Adrenal gland (tissue), 19 donors: ENCODE measurements at places on chromosomes 12 and 14. TPM values are rescaled to one million over a fixed set of nuclear protein-coding genes. Genes with fewer than 3 reads are reported as not detected.

The AKAP3 gene
- 2.3 TPM for total RNA-seq

DNA sequence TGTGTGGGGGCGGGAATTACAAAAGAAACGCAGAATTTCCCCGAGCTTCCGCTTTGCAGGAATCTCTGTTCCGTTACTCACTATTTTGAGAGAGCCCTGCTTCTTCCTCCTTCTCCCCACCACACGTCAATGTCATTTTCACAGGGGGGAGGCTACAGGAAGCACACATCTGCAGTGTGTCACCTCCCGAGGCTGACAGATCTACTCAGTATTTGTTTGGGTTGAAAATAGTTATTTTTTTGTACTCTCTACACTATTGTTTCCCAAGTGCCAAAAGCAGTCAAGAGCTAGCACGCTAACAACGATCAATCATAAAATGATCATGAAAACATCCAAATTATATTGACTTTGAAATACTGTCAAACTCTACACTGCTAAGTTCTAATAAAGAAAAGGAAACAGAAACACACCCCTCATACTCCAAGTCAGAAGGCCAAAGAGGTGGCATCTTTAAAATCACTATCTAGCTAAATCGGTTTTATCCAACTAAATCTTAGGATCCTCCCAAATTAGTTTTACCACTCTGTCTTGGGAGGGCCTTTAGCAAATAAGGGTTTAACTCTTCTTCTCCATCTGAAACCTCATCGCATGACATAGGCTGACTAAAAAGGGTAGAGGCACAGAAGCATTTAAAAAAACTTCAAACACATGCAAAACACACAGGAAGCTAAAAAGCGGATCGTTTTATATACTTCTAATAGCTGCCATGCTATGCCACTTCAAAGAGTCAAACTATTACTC, 51.8 kb downstream of the FOXN3 start:
- H3K4me3 ChIP-seq, result no peak overlapping the region
- peaks cover 47% of the 10 kb centered on the region for H3K4me1 ChIP-seq
- DNase-seq, result no peak
- peak overlapping the region; percentile 27 for H3K27ac ChIP-seq
- H3K27me3 ChIP-seq, result no peaks in the 10 kb centered on the region

- no peaks in the 10 kb centered on the region for H3K27me3 ChIP-seq
- H3K27ac ChIP-seq, result no peak overlapping the region
- no peak overlapping the region for H3K4me3 ChIP-seq
- H3K4me1 ChIP-seq, result no peaks in the 10 kb centered on the region
These were observed 140.3 kb downstream of the RERGL start for GRCh38 chr12:17949558-17950141.

- DNase-seq, result no peak
- no peaks in the 10 kb centered on the region for H3K4me1 ChIP-seq
- H3K4me3 ChIP-seq, result no peak overlapping the region
- H3K27me3 ChIP-seq, result no peaks in the 10 kb centered on the region
- H3K36me3 ChIP-seq, result no peaks in the 10 kb centered on the region
- no peak overlapping the region for H3K27ac ChIP-seq
These were observed 321.5 kb downstream of the CACNA1C start for GRCh38 chr12:2374092-2374906.

GRCh38 chr14:104051092-104051813, 34.2 kb upstream of the ASPG start:
- no peak for DNase-seq
- H3K4me1 ChIP-seq, result peaks cover 12% of the 10 kb centered on the region
- no peak overlapping the region for H3K4me3 ChIP-seq
- H3K36me3 ChIP-seq, result no peaks in the 10 kb centered on the region

- no peaks in the 10 kb centered on the region for H3K36me3 ChIP-seq
- no peak overlapping the region for H3K27ac ChIP-seq
- H3K27me3 ChIP-seq, result no peaks in the 10 kb centered on the region
- no peak for DNase-seq
- H3K4me1 ChIP-seq, result no peaks in the 10 kb centered on the region
- no peak overlapping the region for H3K4me3 ChIP-seq
These were observed 111.2 kb downstream of the RIN3 start for GRCh38 chr14:92624764-92625163.

- no peak overlapping the region for H3K27ac ChIP-seq
- H3K36me3 ChIP-seq, result no peaks in the 10 kb centered on the region
- no peaks in the 10 kb centered on the region for H3K27me3 ChIP-seq
- no peaks in the 10 kb centered on the region for H3K4me1 ChIP-seq
- DNase-seq, result no peak
These were observed 162.7 kb downstream of the GRIP1 start for GRCh38 chr12:66516133-66516532.

DNA sequence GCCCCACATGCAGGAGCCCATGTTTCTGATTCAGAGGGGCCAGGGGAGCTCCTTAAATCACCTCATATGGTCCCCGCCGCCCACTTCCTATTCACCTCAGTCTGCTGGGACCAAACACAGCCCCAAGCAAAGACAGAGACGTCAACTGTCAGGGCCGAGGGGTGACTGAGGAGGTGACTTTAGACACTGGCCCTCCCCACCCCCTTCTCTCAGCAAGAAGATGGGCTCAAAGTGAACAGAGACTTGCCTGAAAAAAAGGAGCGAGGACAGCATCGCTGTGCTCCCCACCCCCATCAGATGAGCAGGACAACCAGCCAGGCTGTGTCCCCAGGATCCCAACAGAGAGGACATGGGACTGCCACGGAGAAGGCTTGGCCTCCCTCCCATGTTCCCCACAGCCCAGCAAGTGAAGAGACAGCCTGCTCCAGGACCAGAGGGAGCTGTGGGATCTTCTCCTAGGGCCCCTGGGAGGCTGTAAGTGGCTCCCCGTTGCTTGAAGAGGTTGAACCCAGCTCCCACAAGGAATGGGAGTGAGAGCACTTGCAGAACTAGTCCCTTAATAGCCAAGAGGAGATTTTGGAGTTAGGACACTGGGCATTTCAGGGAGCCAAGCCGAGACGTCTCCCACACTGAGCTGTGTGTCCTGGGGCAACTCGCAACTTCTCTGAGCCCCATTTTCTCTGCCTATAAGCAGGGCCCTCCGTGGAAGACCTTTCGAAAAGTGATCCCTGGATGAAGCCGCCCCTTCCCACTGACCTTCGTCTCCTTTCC, 1.3 kb upstream of the KRT79 start:
- H3K27me3 ChIP-seq, result peaks cover 21% of the 10 kb centered on the region
- H3K4me1 ChIP-seq, result no peaks in the 10 kb centered on the region
- no peak overlapping the region for H3K4me3 ChIP-seq
- no peaks in the 10 kb centered on the region for H3K36me3 ChIP-seq
- DNase-seq, result no peak
- H3K27ac ChIP-seq, result no peak overlapping the region

The FBLN5 gene
- 369 TPM for total RNA-seq

GRCh38 chr14:99809859-99810558, 16.8 kb downstream of the EML1 start:
- H3K36me3 ChIP-seq, result no peaks in the 10 kb centered on the region
- no peaks in the 10 kb centered on the region for H3K4me1 ChIP-seq
- no peak overlapping the region for H3K27ac ChIP-seq
- no peak overlapping the region for H3K4me3 ChIP-seq
- no peak for DNase-seq

- no peaks in the 10 kb centered on the region for H3K27me3 ChIP-seq
- no peak overlapping the region for H3K4me3 ChIP-seq
- peaks cover 9% of the 10 kb centered on the region for H3K4me1 ChIP-seq
- H3K27ac ChIP-seq, result no peak overlapping the region
- H3K36me3 ChIP-seq, result no peaks in the 10 kb centered on the region
- DNase-seq, result no peak
These were observed 85.7 kb upstream of the GPR68 start for GRCh38 chr14:91330096-91330696.

DNA sequence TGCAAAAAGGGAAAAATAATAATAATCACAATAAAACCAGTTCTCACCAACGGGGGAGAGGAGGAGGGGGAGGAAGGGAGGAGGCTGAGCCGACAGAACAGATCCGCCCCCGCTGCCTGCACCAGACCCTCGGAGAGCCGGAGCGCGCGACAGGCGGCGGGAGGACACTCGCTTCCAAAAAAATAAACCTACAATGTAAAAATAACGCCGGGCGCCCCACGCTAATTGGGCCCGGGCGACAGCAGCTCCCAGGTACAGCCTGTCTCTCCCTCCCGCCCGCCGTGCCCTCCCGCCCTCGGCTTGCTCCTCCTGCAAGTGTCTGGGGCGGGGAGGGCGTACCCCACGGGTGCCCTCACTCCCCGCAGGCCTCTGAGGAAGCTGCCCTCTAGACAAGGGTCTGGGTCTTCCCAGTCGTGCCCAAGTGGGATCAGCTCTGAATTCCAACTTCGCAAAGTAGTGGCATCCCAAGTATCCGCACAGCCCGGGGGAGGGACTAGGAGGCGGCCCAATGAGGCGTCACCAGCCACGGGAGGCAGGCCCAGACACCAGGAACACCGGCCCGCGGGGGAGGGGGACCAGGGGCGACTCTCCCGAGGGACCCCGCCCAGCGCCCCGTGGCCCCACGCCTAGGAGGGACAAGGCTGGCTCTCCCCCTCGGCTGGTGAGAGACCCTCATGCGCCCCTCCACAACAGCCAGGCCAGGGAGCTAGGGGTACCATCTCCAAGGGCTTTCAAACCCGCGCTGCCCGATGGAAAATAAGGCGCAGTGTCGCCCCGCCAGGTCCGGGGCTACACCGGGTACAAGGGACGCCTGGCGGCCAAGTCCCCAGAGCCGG, 1.0 kb downstream of the NCOR2 start:
- no peaks in the 10 kb centered on the region for H3K36me3 ChIP-seq
- H3K4me1 ChIP-seq, result peaks cover 62% of the 10 kb centered on the region

The STAT2 gene
- total RNA-seq, result 197 TPM

DNA sequence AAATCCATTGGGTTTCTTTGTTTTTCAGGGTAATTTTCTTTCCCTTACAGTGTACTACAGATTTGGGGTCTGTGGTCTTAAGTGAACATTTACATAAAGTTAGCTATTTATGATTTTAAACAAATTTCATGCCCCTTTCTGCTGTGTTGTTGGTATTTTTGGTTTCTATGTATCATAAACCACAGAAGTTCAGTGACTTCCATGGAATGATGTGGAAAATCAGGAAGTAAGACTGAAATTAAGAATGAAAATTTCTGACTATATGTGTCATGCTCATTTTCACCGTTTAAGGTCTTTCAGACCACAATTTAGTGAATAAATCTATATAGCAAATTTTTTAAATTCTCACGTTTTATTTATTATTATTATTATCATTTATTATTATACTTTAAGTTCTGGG, 31.7 kb downstream of the ETV6 start:
- no peak overlapping the region for H3K4me3 ChIP-seq
- no peaks in the 10 kb centered on the region for H3K27me3 ChIP-seq
- H3K36me3 ChIP-seq, result no peaks in the 10 kb centered on the region
- no peak for DNase-seq

GRCh38 chr12:45216230-45216982, 511 bp downstream of the ANO6 start:
- no peaks in the 10 kb centered on the region for H3K27me3 ChIP-seq
- peaks cover 31% of the 10 kb centered on the region for H3K4me1 ChIP-seq
- peak overlapping the region; percentile 97 for H3K27ac ChIP-seq
- DNase-seq, result peak; percentile 37
- H3K36me3 ChIP-seq, result no peaks in the 10 kb centered on the region
- H3K4me3 ChIP-seq, result peak overlapping the region; percentile 84
